H7 (cell line): ENCODE measurements at places on chromosomes 6 and 20. TPM values are rescaled to one million over a fixed set of nuclear protein-coding genes. Genes with fewer than 3 reads are reported as not detected.

- DNase-seq, result no peak
Observed at GRCh38 chr6:148064406-148065134, 278.1 kb upstream of the SASH1 start.

DNA sequence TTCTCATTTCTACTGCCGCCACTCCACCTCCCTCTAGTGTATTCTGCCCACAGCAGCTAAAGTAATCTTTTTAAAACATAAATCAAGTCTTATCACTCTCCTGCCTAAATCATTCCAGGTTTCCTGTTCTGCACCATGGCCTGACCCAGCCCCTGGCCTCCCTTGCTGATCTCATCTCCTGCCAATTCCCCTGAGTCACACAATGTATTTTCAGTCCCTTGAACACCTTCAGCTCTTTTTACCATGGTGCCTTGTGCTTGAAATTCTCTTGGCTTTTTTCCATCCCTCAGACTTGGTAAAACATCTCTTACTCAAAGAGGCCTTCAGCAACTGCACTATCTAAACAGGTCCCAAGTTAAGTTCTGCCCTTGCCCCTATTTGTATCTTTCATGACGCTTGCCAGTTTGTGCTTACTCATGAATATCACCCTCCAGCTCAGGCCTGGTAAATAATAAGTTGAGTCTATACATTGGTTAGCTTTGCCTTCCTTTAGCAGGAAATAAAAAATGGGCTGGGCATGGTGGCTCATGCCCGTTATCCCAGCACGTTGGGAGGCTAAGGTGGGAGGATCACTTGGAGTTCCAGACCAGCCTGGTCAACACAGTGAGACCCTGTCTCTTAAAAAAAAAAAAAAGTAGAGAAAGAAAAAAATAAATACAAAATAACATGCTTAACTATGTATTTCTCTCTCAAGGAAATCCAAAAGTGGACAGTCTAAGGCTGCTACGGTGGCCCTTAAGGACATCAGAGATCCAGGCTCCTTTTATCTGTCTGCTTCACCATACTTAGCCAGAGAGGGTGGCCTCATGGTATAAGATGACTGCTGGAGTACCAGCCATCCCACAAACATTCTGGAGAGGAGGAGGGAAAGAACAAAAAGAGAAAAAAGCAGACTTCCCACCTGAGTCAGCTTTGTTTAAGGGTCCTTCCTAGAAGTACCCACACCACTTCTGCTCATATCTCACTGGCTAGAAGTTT, 62.2 kb downstream of the ARFGEF2 start:
- no peak for DNase-seq

AFG1L gene
- 5.9 and 9.8 TPM in 2 replicates for total RNA-seq

ZBTB12 gene
- total RNA-seq, result 7.9 and 8.7 TPM in 2 replicates

DNA sequence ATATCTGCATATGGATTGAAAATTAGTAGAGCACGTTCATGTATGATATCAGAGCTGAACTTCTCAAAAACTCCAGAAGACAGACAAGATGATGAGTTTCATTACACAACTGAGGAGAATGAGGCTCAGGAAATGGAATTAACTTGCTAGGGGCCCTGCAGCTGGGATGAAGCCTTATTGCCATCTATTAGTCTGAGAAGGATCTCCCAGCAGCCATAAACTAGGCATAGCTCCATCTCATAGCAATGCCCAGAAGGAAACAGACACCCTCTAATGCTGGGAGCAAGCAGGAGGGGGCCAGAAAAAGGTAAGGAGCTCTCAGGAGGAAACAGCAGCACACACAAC, 18.0 kb downstream of the TFEB start:
- no peak for DNase-seq

HLA-DQB1 gene
- under 0.01 TPM in 1 of 2 replicates, not detected in the other for total RNA-seq

DNA sequence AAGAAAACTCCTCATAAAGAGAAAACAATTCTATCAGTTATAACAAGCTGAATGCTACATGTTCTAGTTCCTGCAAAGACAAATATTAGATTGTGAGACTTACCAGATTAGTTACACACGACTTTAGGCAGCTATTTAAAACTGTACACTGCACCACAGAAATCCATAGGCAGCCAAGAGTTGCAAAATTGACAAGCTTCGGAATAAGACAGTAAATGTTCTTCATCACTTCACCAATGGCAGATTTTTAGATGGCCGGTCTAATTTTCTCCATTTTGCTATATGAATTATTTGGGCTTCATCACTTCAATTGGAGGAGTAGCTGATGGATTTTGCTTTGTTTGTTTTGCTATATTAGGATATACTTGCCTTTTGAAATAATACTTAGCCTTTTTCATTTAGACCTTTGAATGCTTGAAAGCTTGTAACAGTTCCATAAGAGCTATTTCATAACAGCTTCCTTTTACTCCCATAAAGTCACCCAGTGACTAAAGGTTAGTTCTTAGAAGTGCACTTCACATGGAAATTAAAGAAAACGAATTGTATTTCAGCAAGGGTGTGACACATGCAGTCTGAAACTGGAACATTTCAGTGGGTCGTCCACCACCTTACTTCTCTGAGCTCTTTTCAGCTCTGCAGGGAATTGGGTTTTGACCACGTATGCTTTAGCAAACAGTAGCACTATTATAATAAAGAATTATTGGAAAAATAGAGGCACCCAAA, at the start of gene ROS1:
Gene ROS1, minus strand, starts transcription at position 512 of the 723 bp plus-strand sequence. Its CDS starts 286 bp downstream, at position 226.
- DNase-seq, result no peak

HLA-DQA2 gene
- total RNA-seq, result not detected in 2 replicates

GRCh38 chr20:47867831-47868230, 82.5 kb upstream of the SULF2 start:
- DNase-seq, result no peak

- DNase-seq, result no peak
Observed at GRCh38 chr20:41232973-41233926, 84.3 kb downstream of the ZHX3 start.

SLC25A27 gene
- total RNA-seq, result 0.28 and 0.52 TPM in 2 replicates

DNA sequence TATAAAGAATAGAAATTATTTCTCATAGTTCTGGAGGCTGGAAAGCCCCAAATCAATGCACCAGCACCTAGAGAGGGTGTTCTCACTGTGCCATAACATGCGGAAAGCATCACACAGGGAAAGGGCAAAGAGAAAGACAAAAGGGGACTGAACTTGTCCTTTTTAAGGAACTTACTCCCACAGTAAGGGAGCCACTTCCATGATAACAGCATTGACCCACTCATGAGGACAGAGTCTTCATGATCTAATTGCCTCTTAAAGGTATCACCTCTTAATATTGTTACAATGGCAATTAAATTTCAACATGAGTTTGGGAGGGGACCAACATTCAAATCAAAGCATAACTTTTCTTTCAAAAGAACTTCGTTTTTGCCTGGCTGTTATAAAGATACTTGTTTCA, 582.2 kb upstream of the ARID1B start:
- DNase-seq, result no peak
